ENCODE measurements at places on chromosomes 13 and 19. TPM values are rescaled to one million over a fixed set of nuclear protein-coding genes. Genes with fewer than 3 reads are reported as not detected.

The ZNF134 gene
- 9.2 TPM for polyA plus RNA-seq

The SLC1A5 gene
- polyA plus RNA-seq = 200 TPM

The SELENOV gene
- not detected for polyA plus RNA-seq

The ZNF541 gene
- polyA plus RNA-seq = not detected

The MIA gene
- polyA plus RNA-seq = not detected

DNA sequence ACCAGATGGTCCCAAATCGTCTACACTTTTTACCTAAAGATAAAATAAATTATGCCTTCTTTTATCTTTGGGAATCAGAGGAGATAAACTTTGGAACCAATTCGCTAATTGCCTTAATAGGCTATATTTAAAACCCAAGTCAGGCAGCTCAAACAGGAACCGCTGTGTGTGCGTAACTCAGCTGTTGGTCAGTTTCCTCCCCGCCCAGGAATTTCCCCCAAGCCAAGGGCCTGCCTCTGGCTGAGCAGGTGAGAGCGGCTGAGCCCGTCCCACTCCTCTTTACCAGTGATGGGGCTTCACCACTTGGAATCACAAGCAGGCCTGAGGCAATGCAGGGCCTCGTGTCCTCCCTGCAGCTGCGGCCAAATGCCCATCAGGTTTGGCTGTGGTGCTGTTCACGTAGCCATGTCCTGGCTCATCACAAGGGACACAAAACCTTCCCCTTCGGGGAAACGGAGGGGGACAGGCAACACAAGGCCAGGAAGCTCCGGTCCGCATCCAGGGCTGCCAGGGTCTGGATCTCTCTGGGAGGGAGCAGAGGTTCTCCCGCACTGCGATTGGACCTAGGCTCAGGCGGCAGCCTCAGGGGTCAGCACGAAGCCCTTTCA lies 503 bp upstream of the SLC7A9 start:
- DNase-seq = no peak

- peak; percentile 93 for DNase-seq
These were observed 5.3 kb downstream of the SHD start for GRCh38 chr19:4284176-4284958.

GRCh38 chr19:55369653-55370304 lies 484 bp downstream of the IL11 start:
- DNase-seq = peak; percentile 86

- DNase-seq = no peak
These were observed 220.1 kb upstream of the SERP2 start for GRCh38 chr13:44153496-44153895.

GRCh38 chr19:31681121-31681520 lies 331.9 kb upstream of the TSHZ3 start:
- no peak for DNase-seq

DNA sequence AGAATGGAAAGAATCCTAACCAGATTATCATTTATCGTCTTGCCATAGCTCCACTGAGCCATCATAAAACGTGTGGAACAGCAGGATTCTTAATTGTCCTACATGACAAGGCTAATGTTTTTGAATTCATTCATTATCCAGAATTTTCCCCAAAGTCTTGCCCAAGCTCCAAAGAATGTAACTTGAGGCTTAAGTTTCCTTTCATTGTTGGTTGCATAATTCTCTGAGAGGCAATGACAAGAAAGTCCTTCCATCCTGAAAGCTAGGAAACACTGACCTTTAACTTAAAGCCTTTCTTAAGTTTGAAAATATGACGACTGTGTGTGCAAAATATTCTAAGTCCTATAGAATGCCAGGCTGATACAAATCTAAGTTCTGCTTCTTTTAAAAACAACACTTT lies 546.1 kb downstream of the SUCLA2 start:
- no peak for DNase-seq

Data from A549 (cell line).